ENCODE measurements at places on chromosomes 4 and X.

- DNase-seq = no peak
These were observed 137.8 kb upstream of the GPR101 start for GRCh38 chrX:137171626-137172025.

- DNase-seq = no peak
These were observed 181.7 kb upstream of the AGTR2 start for GRCh38 chrX:115988825-115989224.

- DNase-seq = no peak
These were observed 75.0 kb downstream of the EVC start for GRCh38 chr4:5785806-5786680.

- no peak for DNase-seq
These were observed 298.1 kb downstream of the INPP4B start for GRCh38 chr4:142547974-142548373.

- no peak for DNase-seq
These were observed 49.5 kb downstream of the CCNI start for GRCh38 chr4:77026322-77026704.

GRCh38 chrX:112668476-112669409 lies 11.0 kb downstream of the LHFPL1 start:
- no peak for DNase-seq

DNA sequence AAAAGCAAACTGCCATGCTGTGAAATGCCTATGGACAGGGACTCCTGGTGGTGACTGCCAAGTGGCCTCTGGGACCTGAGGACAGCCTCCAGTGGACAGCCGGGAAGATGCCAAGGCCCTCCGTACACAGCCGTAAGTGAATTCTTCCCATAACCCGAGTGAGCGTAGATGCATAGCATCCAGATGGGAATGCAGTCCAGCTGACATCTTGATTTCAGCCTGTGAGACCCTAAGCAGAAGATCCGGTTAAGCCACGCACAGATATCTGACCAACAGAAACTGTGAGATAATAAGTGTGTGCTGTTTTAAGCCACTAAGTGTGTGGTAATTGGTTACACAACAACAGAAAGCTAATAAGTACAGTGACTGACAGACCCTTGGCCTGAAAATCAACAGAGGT lies 55.9 kb downstream of the TMEM156 start:
- no peak for DNase-seq

- no peak for DNase-seq
These were observed 36.3 kb downstream of the SH3BGRL start for GRCh38 chrX:81238166-81238565.

Measured in natural killer cell (primary cell).